Daoy (cell line): ENCODE measurements at places on chromosomes 16 and 17. TPM values are rescaled to one million over a fixed set of nuclear protein-coding genes. Genes with fewer than 3 reads are reported as not detected.
A peak's percentile ranks its signal among the peaks of the same experiment; 100 is the strongest.

Gene SLFN12L
- 0.91 and 1.1 TPM in 2 replicates for total RNA-seq

Gene KRTAP3-2
- total RNA-seq: not detected in 2 replicates

DNA sequence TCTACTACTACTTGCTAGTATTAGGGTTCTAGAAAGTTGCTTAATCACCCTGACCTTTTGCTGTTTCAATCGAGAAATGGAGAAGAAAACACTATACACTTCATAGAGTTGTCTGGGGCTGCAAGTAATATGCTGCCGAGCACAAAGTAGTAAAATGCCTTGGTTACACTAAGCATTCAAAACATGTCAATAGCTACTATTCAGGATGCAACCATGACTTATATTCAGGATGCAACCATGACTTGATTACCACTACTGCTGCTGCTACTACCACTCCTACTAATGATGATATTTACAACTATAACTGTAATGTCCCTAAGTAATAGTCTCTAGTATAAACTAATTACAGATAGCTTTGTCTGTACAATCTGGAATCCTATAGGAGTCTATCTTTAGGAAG, 35.3 kb downstream of the ADAMTS18 start:
- DNase-seq: no peak

DNA sequence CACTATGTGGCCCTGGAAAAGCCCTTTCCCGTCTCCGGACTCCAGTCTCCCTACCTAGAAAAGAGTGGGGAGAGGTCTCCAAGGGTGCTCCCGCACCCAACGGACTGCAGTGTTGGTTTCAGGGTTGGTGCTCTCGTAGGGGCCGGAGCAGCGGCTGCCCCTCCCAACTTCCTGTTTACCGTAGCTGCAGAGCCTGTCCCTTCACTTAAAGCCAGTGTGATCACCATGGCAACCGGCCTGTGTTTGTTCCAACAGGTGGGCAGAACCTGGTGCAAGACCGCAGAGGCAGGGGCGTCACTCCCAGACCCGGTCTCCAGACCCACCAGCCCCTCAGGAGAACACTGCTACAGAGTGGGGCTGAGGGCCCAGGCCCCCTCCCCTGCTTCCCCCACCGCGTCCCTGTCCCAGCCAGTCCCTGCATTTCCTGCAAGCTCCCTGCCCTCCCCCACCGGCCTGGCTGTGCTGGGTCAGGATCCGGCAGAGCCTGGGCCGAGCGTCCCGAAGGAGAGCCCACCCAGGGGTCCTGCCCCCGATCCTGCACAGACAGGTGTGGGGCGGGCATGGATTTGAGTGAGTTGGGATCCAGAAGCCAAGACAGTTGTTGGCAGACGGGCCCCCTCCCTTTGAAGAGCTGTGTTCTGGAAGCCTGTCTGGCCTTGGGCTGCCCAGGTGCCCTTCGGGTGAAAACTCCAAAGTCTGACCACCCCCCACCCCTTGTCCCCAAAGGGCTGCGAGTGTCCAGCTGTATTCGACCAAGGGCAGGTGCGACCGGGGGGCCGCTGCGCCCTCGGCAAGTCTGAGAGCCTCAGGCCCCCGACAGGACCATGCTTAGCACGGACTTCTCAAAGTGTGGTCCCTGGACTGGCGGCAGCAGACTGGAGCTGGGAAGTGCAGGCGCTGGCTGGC, 1.5 kb upstream of the BAIAP3 start:
- DNase-seq: no peak

Gene TNFSF12
- 1.6 and 6.4 TPM in 2 replicates for total RNA-seq

Gene ITGA2B
- total RNA-seq: 0.46 TPM in 1 of 2 replicates, not detected in the other

DNA sequence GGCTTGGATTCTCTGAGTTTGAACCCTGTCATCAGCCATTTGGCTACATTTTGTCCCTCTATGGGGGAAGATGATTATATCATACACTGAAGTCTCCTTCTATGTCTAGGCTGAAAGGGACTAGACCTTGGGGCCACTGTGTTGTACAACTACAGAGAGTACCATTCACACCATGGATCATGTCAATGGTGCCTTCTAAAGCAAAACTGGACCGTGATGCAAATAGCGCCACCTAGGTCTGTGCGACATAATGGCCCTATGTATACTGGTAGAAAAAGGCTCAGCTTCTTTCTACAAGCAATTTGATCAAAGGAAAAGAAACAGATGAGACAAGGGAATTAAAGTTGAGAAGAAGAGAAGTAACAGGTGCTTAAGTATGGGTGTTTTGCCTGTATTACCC, 100.7 kb downstream of the LYRM1 start:
- peak; percentile 29 for DNase-seq

Gene BLMH
- 49.0 and 52.3 TPM in 2 replicates for total RNA-seq

DNA sequence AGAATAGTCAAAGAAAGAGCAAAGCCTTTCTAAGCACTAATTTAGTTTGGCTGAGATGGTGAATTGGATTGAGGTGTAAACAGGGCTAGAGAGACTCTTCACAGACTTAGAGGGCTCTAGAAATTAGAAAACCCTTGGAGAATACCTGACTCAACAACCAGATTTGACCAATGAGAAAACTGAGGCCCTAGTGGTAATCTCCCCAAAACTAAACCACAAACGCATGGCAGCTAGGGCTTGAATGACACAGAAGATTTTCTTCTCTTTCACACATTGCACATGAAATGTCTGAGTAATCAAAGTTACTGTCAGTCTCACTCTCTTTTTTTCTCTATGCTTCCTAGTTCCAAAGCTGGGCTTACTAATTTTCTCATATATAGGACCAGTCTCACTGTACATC, 314.5 kb upstream of the KCNJ16 start:
- DNase-seq: no peak

GRCh38 chr17:42342242-42343008, 45.8 kb downstream of the STAT3 start:
- peak; percentile 48 for DNase-seq

GRCh38 chr16:9300252-9300651, 208.8 kb downstream of the HAPSTR1 start:
- DNase-seq: no peak

DNA sequence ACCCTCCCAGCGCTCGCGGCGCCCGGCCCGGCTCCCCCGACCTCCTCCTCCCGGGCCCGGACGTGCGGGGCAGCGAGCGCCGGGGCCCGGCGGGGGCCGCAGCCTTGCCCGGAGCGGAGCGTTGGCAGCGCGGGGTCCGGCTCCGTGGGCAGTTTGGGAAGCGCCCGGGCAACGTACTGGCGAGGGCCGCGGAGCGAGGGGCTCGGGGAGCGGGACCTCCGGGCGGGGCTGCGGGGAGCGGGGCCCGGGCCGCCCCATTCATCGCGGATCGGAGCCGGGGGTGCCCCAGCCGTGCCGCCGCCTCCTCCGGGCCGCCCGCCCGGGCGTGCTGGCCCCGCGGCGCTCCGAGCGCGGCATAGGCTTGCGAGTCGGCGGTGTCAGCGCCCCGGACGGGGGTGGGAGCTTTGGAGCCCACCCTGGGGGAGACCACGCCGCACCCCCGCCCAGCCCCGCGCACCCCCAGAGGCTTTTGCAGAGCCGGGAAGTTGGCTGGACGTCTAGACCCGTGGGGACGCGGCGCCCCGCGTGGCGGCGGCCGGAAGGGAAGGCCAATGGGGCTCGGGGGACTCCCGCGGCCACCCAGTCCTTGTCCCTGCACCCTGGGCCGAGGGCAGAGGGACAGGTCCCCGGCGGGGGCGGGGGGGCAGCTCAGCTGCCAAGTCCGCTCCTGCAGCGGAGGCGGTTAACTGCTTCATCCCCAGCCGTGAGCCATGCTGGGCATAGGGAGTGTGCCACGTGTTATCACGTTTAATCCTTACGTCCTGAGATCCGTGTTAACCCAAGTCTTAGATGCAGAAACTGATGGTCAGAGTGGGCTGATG, 852 bp downstream of the ZNF469 start:
- peak; percentile 58 for DNase-seq

DNA sequence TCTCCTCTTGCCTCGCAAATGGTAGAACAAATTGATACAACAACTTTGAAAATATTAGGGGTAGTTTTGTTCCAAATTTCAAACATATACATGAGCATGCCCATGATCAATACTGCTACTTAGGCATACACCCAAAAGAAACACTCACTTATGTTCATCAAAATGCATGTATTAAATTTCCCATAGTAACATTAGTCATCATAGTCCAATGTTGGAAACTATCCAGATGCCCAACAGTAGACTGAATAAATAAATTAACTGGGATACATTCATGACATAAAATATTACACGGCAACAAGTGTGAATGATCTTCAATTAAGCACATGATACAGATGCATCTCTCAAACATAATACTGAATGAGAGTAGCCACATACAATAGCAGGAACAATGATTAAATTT, 391.6 kb downstream of the CDH11 start:
- DNase-seq: no peak

DNA sequence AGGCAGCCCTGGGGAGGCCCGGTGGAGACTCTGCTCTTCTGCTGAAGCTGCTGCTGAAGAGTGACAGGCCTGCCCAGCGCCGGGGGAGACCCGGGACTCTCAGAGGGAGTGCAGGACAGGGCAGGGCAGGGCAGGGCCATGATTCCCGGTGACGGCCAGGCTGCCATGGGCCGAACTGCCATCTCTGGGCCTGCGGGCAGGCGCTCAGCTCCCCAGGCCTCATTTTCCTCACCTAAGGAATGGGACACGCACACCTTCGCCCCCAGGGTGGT, 22.6 kb upstream of the SSTR5 start:
- DNase-seq: no peak

Gene SGCA
- total RNA-seq: 0.51 and 1.3 TPM in 2 replicates

DNA sequence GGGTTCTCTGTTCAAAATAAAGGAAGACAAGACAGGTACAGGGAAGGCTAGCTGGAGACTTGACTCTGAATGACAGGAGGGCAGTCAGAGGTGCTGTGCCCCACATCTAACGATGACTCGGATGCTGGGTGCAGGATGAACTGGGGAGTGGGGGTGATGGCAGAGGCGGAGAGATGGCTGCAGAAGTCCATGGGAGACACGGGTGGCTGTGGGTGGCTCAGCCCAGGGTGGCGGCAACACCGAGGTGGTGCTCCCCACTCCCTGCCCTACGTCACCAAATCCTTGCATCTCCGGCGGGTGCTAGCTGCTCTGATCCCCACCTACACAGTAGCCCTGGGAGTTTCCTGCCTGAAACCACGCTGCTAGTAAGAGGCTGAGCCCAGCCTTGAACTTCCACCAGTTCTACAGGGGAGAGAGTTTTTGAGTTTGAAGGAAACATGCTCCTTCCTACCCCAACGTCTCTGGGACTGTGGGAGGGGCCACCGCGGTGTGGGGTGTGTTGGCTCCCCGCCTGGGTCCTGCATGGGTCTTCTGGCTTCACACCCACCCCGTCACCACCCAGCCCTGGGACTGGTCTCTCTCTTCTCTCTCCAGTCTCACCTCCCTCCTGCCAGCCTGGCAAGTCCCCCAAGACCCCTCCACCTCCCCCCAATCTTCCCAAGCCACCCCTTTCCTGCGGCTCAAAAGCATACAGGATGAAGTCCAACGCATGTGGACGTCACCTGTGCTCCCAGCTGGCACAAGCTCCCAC, 4.5 kb downstream of the GSG1L start:
- DNase-seq: no peak

- DNase-seq: peak; percentile 85
Observed at GRCh38 chr16:10078541-10078949, 103.7 kb downstream of the GRIN2A start.

- DNase-seq: peak; percentile 84
Observed at GRCh38 chr16:22188595-22189442, 17.3 kb upstream of the EEF2K start.

- DNase-seq: no peak
Observed at GRCh38 chr17:41796121-41796895, 9.8 kb upstream of the JUP start.

DNA sequence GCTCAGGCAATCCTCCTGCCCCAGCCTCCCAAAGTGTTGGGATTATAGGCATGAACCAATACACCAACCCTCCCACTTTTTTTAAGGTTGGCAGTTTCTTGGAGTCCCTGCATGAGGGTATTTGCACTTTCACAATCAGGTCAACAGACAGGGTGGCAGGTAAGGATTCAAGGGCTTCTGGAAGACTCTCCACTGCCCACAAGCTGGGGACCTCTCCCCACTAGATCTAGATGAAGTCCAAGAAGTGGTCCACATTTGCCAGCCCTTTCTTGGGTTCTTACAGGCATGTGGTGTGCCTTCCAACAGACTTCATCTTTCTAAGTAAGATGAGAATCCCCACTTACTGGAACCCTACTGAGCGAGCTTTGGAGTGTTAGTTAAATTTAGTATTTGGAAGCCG, 3.9 kb downstream of the ASB16 start:
- no peak for DNase-seq

Gene PABPN1L
- not detected in 2 replicates for total RNA-seq

Gene ITGAD
- 0.06 TPM in 1 of 2 replicates, not detected in the other for total RNA-seq

Gene PTGES3L
- total RNA-seq: 0.06 and 0.23 TPM in 2 replicates

- no peak for DNase-seq
Observed at GRCh38 chr17:32100971-32101631, 41.2 kb upstream of the RHOT1 start.

DNA sequence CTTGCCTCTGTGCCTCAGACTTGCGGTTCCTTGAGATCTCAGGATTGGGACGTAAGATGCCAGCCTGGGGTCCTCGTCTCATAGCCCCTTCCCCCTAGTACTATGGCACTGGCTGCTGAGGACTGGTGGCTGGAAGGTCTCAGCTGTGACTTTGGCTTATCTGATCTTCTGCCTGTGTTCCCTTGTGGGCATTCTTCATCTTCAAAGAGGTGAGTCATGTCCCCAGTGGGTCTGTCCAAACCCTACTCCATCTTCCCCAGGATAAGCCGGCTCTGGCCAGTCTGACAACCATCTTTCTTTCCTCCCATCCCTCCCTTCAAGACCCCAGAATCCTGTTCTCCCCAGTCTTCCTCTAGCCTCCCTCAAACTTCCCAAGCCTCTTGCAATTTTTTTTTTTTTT, 3.6 kb downstream of the CD19 start:
- DNase-seq: no peak

Gene TRIM65
- 15.6 and 24.1 TPM in 2 replicates for total RNA-seq

Gene KIF2B
- not detected in 2 replicates for total RNA-seq

Gene TBC1D3C
- 0.69 and 1.1 TPM in 2 replicates for total RNA-seq

DNA sequence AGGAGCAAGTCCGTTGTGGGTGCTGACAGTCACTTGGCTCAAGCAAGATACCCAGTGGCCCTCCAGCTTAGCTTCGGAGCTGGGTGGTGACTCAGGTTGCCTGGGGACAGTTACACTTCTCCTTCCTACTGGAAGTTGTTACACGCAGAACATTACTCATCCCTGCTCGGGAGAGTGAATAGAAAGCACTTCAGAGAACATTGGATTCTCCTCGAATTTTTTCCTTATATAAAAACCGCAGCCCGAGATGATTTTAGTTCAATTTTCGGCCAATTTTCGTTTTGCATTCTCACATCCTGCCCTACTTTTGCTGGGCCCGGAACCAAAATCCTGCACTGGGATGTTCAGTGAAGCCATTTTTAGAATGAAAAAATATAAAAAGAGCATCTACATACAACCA, 99.7 kb downstream of the ELAC2 start:
- DNase-seq: peak; percentile 91

Gene UTP4
- total RNA-seq: 24.3 and 47.0 TPM in 2 replicates
